Activated CD4-positive, alpha-beta T cell treated with anti-CD3 and anti-CD28 coated beads, Interleukin-2, amount 10 ng/mL, durations not matched to agents 24 days and 14 days (primary cell): ENCODE measurements at places on chromosomes 3 and 15. TPM values are rescaled to one million over a fixed set of nuclear protein-coding genes. Genes with fewer than 3 reads are reported as not detected.
A peak's percentile ranks its signal among the peaks of the same experiment; 100 is the strongest.

DNA sequence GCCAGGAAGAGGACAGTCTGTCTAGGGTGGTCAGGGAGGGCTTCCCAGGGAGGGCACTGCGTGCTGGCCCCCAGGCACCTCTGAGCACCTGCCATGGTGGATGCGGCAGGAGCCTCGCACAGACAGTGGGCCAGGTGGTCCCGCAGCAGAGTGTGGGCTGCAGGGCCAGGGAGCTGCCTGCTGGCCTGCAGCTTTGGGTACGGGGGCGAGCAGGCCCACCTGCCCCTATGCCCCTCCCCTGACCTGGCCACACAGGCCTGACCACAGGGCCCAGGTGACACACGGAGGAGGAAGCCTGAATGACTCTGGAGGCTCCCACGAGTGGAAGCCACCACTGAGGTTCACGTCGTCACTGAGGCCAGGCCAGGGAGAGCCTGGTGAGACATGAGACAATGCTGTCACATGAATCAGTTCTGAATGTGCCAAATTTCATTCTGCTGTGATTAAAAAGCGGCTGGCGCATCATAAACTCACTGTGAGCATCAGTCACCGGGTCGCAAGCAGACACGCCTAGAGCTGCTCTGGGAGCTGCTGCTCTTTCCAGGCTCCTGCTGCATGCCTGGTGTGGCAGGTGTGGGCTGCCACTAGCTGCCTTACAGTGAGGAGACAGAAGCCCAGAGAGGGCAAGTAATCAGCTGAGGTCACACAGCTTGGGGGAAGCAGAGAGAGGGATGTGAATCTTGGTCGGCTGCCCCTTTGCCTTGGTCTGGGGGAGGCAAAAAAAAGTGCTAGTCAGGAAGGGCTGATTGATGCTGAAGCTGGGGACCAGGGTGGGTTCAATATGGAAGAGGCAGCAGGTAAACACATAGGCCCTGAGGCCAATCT lies 39.5 kb upstream of the IQSEC1 start:
- no peak for DNase-seq

The CADM2 gene
- not detected in 2 replicates for total RNA-seq

The ACAN gene
- not detected in 2 replicates for total RNA-seq

GRCh38 chr15:24772686-24773373 lies 97.3 kb downstream of the NPAP1 start:
- peak; percentile 83 for DNase-seq

DNA sequence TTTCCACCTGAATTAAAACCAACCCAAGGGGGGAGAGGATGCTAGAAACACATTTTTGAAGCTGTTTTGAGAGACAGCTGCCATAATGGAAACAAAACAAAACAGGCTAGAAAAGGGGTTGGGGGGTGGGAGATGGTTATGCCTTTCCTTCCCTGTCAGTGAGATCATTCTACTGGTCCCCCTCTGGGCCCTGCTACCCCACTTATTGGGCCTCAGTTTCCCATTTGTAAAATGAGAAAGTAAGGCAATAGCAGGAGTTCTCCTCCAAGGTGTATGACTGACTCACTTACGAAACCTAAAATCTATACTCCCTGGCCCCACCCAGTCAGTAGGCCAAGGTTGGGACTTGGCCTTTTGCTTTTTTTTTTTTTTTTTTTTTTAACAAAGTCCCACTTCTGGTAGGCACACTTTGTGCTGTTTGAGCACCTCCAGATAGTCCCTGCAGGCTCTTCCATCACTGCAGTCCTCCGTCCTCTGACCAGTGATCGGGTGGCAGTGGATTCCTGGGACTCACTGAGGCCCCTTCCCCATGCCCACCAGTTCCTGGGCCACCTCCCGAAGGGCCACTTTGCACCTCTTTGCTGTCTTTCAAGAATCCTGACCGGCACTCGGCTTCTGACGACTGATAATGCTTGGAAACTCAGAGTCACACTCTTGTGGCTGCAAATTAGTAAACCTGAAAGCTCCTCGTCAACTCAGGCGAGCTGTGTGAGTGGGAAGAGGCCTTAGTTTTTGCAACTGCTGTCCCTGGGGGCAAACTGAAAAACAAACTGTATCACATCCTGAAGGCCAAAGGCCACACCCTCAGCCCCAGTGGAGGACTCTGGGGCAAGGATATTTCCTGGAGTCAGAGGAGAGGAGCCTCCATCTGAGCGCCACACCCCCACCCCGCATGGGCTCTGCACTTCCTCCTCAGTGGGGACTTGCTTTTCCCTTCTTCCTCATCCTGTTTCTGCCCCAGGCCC lies 6.7 kb upstream of the PSTPIP1 start:
- peak; percentile 90 for DNase-seq

The UMPS gene
- 54.5 and 65.6 TPM in 2 replicates for total RNA-seq

The CD200 gene
- 144 and 151 TPM in 2 replicates for total RNA-seq

DNA sequence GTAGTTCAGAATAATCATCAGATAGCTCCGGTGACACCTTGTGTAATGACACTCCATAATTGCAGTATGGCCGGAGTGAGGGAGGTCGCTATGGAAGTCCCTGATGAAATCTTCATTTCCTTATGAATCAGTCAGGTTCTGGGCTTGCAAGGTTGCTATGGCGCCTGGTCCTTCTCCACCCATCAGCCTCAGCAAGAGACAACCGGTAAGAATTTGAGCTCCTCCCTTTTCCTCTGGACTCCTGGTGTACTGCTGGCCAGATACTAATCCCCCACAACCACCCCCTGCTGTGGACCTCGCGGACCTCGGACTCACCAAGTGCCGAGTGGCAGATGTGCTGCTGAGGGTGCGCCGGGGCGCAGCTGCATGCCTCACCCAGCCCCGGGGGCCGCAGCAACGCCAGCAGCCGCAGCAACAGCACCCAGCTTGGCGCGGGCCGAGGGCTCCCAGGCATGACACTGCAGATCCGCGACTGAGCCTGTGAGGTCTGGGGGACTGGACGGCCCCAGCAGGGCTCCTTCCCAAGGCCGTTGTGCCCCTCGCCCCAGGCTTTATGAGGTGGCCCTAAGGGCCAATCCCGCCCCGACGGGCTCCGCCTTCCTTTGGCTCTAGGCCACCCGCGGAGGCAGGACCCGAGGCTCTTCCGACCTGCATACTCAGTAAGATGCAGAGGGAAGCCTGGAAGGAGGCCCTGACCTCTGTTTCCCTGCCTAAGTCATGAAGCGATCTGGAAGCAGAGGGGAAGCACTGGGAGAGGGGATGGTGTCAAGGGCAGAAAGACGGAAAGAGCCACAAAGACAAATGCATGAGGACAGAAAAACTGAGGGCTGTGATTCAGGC lies at the start of gene TIMP4:
TSS of gene TIMP4 (minus strand) at position 526 of the 840 bp plus-strand sequence. CDS start at position 454, 72 bp downstream.
- DNase-seq, result no peak

The SPINT1 gene
- 11.3 and 12.9 TPM in 2 replicates for total RNA-seq

- no peak for DNase-seq
Measured at GRCh38 chr3:171935261-171936123, 92.3 kb downstream of the TMEM212 start.

The CFAP92 gene
- 0.17 TPM in 1 of 2 replicates, not detected in the other for total RNA-seq

GRCh38 chr15:67865766-67866165 lies 25.9 kb upstream of the RNU6-1 start:
- DNase-seq, result no peak

The PLA2G4F gene
- total RNA-seq, result not detected in 2 replicates

The PLAAT1 gene
- total RNA-seq, result not detected in 2 replicates

The UROC1 gene
- not detected in 2 replicates for total RNA-seq

The REC114 gene
- not detected in 2 replicates for total RNA-seq

GRCh38 chr3:43028678-43029490 lies 49.8 kb downstream of the GASK1A start:
- DNase-seq, result no peak

- DNase-seq, result peak; percentile 72
Measured at GRCh38 chr3:197458179-197458707, 97.5 kb downstream of the BDH1 start.
